ENCODE measurements at places on chromosomes 5 and 9.

- no peak for DNase-seq
Measured at GRCh38 chr9:27771803-27772545, 198.7 kb upstream of the C9orf72 start.

- DNase-seq = no peak
Measured at GRCh38 chr9:12667892-12668291, 25.3 kb upstream of the TYRP1 start.

GRCh38 chr5:58849921-58850667 is 267.2 kb downstream of the RAB3C start:
- DNase-seq = no peak

- DNase-seq = no peak
Measured at GRCh38 chr5:87899721-87900131, 368.9 kb downstream of the TMEM161B start.

GRCh38 chr5:122940890-122941289 is 95.5 kb downstream of the SNX24 start:
- no peak for DNase-seq

DNA sequence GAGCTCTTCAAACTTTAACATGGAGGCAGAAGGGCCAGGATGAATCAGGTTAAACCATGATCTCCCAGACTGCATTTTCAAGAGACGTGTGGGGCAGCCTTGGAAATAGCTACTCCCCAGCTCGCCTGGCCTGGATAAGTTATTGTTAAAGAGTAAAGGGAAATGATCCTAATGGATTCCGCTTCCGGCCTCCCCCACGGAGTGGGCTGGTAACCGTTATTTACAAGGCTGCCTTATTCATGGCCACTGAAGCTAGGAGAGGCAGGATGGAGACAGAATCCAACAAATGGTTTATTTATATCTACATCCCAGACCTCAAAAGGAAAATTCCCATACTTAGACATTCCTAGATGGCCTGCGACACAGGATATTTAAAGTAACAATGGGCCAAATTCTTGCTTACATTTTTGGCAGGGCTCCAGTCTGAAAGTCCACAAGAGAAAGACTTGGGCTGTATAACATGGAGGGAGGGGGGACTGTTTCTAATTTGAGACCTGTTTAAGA is 27.9 kb downstream of the SPRY4 start:
- DNase-seq = no peak

GRCh38 chr9:24293386-24293785 is 252.3 kb downstream of the IZUMO3 start:
- DNase-seq = no peak

DNA sequence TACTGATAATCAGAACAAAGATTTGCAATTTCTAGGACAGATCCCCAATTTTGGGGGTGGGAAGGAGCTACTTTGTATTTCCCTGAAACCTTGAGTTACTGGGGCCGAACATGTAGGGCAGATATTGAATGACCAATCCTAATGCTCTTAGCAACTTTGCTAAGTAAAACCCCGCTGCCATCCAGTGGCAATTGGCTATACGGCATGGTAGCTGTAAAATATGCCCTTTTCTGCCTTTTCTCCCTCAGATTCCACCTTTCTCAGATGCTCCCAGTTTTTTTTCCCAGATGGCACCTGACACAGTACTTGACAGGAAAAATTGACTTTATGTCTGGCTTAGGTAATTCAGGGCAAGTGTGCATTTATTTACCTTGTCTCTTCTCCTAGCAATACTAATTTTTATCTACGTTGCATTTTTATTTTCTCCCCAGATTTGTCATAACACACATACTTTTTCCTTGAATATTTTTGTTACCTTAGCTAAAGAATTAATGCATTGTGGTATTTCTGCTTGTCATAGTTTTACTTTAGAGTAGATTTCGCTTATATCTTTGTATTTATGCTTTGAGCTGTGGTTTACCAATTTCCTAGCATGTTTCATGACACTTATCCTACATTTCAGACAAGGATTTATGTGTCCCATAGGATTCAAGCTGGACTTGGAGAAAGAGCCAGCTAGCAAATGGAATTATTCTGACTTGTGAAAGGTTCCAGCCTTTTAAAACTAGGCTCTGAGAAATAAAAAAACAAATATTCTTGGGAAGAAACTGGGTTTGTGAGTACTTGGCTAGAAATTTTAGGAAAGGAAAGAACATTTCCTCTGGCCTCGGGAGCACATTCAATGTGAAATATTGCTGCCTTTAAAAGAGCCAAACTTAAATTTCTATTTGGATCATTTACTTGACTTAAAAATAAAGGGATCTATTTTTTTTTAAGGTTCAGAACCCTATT is 37.4 kb downstream of the PIK3R1 start:
- peak; percentile 25 for DNase-seq

GRCh38 chr9:21692390-21692789 is 110.0 kb upstream of the MTAP start:
- DNase-seq = no peak

GRCh38 chr9:74726581-74726980 is 161.1 kb downstream of the TRPM6 start:
- DNase-seq = no peak

- no peak for DNase-seq
Measured at GRCh38 chr5:31952067-31952466, 222.1 kb downstream of the GOLPH3 start.

- DNase-seq = no peak
Measured at GRCh38 chr5:17178373-17178675, 39.1 kb upstream of the BASP1 start.

GRCh38 chr5:105885266-105885665 is 1785.5 kb downstream of the EFNA5 start:
- DNase-seq = no peak

DNA sequence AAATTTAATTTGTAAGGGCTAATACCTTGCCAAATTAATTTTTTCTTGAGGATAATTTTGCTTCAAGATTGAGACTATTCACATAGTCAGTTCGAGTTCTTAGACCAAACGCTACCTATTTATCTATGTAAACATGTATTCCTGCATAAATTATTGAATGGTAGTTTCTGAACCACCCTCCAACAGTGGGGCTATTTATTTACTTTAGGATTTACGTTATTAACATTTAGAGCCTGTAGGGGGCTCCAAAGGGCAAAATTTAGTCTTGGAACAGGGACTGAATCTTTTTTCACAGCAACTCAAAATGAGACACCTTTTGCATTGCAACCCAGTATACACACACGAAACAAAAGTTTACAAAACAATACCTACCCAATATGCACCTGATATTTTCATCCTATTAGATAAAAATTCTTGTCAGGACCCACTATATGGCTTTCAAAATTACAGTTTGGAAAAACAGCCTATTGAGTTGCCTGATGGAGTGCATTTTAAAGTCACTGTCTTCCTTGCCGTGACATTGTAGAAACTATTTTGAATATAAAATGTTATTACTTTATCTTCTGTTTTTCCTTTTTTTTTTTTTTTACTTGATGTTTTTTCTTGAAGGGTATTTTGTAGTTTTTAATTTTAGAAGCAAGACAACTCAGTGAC is 47.1 kb upstream of the POU4F3 start:
- no peak for DNase-seq

DNA sequence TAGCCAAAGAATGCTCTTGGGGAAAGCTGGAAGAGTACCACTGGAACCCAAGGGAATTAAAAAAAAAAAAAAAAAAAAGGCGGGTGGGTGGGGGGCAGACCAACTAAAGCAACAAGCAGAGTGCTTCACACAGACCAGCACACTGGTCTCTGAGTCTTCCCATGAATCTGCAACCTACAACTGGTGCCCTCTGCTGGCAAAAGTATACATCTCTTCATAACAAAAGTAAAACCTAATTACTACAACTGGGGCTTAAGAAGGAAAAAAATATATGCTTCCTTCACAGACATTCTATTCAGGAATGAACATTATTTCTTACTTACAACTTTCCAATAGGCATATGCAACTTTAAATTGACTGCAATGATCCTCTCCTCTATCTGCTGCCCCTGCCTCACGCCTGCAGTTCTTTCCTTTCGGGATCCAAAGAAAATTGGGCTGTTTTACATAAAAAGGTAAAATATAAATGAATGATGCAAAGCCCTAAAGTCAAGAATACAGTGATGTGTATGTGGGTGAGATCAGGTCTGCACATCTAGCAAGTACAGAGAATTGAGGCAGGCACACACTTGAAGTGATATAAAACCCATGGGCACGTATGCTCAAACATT is 7.2 kb upstream of the KLHL3 start:
- peak; percentile 40 for DNase-seq

DNA sequence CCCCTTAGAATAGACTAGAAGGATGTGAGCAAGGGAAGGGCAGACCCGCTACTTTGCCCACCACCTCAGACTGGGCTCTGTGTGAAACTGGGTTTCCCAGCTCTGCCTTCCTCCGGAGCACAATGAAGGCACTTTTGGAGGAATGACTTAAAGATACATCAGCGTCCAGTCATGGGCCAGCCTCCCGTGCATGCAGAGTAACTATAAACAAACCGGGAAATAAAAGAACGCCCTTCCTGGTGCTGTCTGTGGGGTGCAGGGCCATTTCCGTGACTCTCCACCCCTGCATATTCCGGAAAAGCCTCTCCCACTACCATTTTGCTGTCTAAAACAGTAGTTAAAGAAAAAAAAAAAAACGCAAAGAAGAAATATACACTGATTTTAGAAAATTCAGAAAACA is 165.9 kb upstream of the IRX4 start:
- DNase-seq = no peak

DNA sequence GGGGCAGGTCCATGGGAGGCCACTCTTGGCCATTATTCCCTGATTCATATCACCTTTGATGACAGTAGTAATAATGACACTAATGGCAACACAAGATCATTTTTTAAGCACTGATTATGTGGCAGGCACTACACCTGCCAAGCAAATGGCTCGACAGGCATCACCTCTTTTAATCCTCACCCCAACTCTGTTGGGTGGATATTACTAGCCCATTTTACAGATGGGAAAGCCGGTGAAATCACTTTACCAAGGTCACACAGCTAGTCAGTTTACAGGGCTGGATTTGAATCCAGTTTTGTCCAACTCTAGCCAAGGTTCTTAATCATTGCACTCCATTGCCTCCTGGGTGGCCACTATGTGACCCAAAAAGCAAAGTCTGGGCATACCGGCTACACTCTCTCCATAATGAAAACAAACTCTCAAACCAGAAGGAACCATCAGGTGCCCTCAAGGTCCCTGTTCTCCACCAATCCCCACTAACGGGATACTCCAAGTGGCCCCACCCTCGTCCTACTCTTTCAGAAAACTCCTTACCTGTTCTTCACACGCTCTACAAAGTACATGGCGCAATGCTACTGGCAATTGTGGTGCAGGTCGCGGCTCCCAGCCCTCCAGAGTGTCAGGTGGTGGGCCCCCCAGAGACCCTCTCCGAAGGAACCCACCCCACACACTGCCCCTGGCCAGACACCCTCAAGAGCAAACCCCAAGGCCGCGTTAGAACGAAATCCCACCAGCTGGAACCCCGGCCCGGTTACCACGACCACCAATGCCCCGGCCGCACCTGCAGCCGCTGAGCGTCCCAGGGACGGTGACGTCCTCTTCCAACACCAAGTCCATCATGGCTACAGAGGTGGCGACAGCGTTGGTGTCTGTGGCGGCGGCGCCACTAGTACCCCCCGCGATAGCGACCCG is 572 bp downstream of the CDK5RAP2 start:
- DNase-seq = no peak

- no peak for DNase-seq
Measured at GRCh38 chr9:130147910-130148309, 24.3 kb upstream of the NCS1 start.

DNA sequence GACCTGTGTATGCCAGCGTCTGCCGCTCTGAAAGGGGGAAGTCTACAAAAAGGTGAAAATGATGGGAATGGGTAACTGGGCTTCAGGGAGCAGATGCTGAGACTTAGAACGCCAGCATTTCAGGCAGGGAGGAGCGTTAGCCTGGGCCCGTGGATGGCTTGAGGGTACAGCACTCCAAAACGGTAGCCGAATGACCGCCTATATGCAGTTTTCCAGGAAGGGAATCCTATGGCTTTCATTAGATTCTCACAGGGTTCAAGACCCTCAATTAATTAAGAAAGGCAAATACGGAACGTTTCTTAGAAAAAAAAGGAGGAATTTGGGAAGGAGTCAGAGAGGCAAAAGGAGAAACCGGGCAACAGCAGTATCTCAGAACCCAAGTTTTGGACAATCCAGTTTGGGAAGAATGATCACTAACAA is 639 bp downstream of the AMACR start:
- DNase-seq = no peak

DNA sequence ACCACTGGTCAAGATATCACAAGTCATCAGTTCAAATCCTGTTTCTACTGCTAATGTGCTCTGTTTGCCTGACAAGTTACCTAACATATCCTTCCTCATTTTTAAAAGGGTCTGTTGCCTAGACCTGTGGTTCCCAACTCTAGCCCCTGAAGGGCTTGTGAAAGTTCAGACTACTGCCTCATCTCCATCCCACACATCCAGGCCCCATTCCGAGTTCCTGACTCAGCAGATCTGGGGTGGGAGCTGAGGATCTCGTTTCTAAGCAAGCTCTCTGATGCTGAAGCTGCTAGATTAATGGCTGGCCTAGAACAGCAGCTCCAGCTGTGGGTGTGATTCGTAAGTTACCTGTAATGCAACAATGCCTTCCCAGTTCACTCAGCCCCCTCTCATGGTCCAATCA is 32.5 kb downstream of the S1PR3 start:
- DNase-seq = no peak

GRCh38 chr5:61737964-61738340 is 405.9 kb downstream of the ZSWIM6 start:
- no peak for DNase-seq

- no peak for DNase-seq
Measured at GRCh38 chr5:36644727-36645126, 38.3 kb downstream of the SLC1A3 start.

- no peak for DNase-seq
Measured at GRCh38 chr9:8172000-8172399, 372.4 kb upstream of the DMAC1 start.

DNA sequence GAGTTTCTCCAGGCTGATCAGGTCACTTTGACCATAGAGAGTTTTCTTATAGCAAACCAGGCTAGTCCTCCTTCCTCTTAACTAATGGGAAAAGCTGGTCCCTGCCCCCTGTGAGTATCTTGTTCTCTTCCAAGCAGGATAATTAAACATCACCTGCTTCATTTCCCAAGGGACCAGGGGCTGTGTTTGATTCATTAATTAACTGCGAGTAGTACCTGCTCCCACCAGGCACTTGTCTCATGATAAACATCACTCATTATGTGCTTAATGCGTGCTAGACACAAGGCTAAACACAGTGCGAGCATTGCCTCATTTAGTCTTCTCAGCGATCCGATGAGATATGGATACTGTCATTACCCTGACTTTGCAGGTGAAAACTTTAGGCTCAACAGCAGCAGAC is 1.7 kb upstream of the FAM163B start:
- DNase-seq = no peak

DNA sequence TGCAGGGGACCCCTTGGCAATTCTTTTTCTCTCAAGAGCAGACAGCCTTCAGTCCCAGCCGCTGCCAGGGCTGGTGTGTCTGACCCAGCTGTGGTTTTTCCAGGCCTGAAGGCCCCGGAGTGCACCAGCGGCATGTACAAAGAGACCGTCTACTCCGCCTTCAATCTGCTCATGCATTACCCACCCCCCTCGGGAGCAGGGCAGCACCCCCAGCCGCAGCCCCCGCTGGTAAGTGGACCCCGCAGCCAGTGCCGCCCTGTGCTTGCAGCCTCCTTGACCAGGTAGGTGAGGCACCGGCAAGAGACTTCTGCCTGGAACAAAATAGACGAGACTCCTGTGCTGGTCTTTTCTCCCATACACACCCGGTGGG is 1.3 kb downstream of the TCF7 start:
- DNase-seq = no peak

- no peak for DNase-seq
Measured at GRCh38 chr5:134825212-134825611, 20.6 kb upstream of the C5orf24 start.

GRCh38 chr9:101579711-101580545 is 14.8 kb downstream of the PPP3R2 start:
- no peak for DNase-seq

- no peak for DNase-seq
Measured at GRCh38 chr5:6403416-6403815, 25.1 kb upstream of the MED10 start.
